ENCODE measurements at places on chromosomes 3 and 15. TPM values are rescaled to one million over a fixed set of nuclear protein-coding genes. Genes with fewer than 3 reads are reported as not detected.
A peak's percentile ranks its signal among the peaks of the same experiment; 100 is the strongest.

GRCh38 chr15:63895787-63896218 is 62.1 kb upstream of the HERC1 start:
- no peak for DNase-seq
- no peak overlapping the region for H3K4me3 ChIP-seq
- H3K27me3 ChIP-seq, result no peaks in the 10 kb centered on the region

DNA sequence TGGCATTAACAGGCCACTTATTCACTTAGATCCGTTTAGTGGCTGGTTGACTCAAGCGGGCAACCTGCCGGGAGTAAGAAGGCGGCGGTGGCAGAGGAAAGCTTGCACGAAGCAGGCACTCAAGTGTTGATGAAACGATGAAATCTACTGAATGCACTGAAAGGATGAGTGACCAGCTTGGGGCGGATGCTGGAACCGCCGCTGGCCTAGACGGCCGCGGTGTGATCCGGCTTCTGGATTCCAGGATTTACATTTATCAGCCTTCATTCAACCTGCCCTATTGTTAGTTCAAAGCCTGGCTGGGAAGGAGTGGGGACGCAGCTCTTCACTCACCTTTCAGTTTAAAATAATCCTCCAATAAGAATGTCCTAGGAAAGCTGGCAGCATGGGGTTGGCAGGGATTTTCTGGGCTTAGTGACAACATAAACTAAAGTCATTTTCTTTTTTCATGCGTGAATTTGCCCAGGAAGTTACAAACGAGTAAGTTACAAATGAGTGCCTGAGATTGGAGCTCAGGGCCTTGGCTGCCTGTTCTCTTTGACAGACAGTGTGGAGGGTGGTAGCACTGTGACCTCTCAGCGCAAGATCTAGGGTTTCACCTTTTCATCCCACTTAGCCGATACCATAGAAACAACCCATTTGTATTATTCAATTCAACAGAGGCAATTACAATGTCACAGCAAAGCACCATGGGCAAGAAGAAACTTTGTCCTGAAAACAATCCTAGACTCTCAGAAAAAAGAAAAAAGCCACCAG is 1.1 kb upstream of the PLCH1 start:
- peak overlapping the region; percentile 29 for H3K4me3 ChIP-seq
- H3K4me1 ChIP-seq, result peaks cover 9% of the 10 kb centered on the region
- no peaks in the 10 kb centered on the region for H3K36me3 ChIP-seq
- H3K27ac ChIP-seq, result no peak overlapping the region
- peaks cover 26% of the 10 kb centered on the region for H3K27me3 ChIP-seq

GRCh38 chr3:9088441-9089353 is 125.4 kb upstream of the RAD18 start:
- no peaks in the 10 kb centered on the region for H3K27me3 ChIP-seq
- DNase-seq, result no peak
- no peaks in the 10 kb centered on the region for H3K4me1 ChIP-seq
- no peak overlapping the region for H3K4me3 ChIP-seq

GRCh38 chr15:39666677-39667076 is 85.8 kb downstream of the THBS1 start:
- no peaks in the 10 kb centered on the region for H3K36me3 ChIP-seq
- H3K27me3 ChIP-seq, result peaks cover 4% of the 10 kb centered on the region
- no peak overlapping the region for H3K4me3 ChIP-seq
- H3K27ac ChIP-seq, result no peak overlapping the region

GRCh38 chr3:68924897-68925296 is 7.5 kb downstream of the TAFA4 start:
- H3K36me3 ChIP-seq, result no peaks in the 10 kb centered on the region
- peaks cover 36% of the 10 kb centered on the region for H3K27me3 ChIP-seq
- no peak overlapping the region for H3K27ac ChIP-seq

DNA sequence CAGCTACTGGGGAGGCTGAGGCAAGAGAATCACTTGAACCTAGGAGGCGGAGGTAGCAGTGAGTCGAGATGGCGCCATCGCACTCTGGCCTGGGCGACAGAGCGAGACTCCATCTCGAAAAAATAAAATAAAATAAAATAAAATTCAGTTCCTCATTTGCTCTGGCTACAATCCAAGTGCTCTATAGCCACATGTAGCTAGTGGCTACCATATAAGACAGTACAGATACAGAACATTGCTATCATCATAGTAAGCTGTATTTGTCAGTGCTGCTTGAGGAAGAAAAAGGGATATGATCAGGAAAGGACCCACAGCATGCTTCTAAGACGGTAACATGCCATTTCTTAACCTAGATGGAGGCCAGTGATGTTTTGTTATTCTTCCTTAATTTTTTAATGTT is 88.7 kb upstream of the CDAN1 start:
- no peaks in the 10 kb centered on the region for H3K4me1 ChIP-seq
- peaks cover 9% of the 10 kb centered on the region for H3K36me3 ChIP-seq
- no peak for DNase-seq
- no peak overlapping the region for H3K4me3 ChIP-seq
- no peaks in the 10 kb centered on the region for H3K27me3 ChIP-seq
- H3K27ac ChIP-seq, result no peak overlapping the region

DNA sequence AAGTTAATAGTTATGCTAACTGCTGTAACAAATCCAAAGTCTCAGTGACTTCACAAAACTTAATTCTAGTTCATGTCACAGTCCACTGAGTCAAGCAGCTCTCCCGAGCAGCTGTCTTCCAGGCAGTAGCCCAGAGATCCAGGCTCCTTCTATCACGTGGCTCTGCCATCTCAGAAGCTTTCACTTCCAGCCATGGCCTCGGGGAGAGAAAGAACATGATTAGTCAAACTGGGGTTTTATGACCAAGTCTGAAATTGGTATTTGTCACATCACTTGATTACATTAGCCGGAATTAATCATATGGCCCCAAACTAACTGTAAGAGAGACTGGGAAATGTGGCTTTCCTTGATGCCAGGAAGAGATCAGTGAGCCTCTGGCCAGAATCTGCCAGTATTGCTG is 70.2 kb upstream of the DGKG start:
- H3K4me1 ChIP-seq, result peaks cover 6% of the 10 kb centered on the region
- H3K4me3 ChIP-seq, result no peak overlapping the region
- no peak overlapping the region for H3K27ac ChIP-seq
- no peaks in the 10 kb centered on the region for H3K36me3 ChIP-seq
- no peaks in the 10 kb centered on the region for H3K27me3 ChIP-seq

DNA sequence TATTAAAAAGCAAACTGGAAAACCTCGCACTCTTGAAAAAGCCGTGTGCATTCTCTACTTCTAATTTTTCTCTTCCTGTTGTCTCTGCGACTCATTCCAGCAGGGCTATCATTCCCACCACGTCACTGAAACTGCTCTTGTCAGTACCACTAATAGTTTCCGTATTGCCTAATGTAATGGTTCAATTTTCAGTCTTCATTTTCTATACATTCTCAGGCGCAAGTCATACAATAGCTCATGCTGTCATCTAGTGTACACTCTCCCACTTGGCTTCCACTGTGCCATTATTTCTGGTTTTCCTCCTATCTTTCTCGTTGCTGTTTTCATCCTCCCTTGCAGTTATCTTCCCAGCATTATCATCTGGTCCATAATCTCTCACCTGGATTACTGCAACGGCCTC is 160.2 kb downstream of the SPATA16 start:
- no peaks in the 10 kb centered on the region for H3K4me1 ChIP-seq
- H3K27me3 ChIP-seq, result no peaks in the 10 kb centered on the region
- H3K27ac ChIP-seq, result no peak overlapping the region
- DNase-seq, result no peak

DNA sequence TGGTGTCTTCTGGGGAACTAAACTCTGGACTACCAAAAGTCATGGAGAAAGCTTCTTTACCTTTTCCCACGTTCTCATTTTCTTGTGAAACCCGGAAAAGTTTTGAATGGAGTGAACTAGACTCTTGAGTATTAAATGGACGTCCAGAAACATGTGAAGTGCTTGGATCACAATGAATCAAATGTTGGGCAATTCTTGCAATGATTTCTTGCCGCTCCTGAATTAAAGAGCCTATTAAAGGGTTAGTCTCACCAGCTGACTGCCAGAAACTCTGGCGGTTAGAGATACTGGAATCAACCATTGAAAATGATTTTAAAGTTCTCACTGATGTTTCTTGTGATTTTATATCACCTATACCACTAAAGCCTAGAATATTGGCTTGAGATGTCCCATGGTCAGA is 40.8 kb upstream of the ARPP19 start:
- peaks cover 2% of the 10 kb centered on the region for H3K36me3 ChIP-seq
- no peak overlapping the region for H3K27ac ChIP-seq
- no peak for DNase-seq
- H3K4me1 ChIP-seq, result no peaks in the 10 kb centered on the region
- H3K27me3 ChIP-seq, result no peaks in the 10 kb centered on the region
- no peak overlapping the region for H3K4me3 ChIP-seq

DNA sequence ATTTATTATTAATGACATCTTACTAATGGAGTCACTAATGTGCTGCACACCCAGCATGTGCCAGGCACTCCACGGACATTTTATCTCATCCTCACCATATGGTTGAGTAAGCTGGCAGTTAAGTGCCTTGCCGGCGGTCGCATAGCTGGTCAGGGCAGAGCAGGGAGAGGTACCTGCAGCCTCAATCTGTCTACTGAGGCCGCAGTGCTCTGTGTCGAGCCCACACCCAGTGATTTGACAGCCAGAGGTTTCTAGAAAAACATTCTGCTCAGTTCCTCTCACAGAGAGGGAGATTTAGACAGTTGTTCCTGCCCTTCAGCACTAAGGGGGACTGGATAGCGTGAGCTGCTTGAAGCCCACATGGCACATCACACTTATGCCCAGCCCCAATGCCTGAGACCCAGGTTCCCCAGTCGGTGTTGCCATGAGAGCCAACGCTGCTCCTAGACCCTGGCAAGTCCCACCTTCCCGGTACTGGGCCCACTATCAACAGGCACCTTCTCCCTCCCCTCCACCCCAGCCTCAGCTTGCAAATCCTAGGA is 2.6 kb downstream of the LIPC start:
- no peak for DNase-seq
- no peak overlapping the region for H3K27ac ChIP-seq
- no peaks in the 10 kb centered on the region for H3K36me3 ChIP-seq
- H3K4me1 ChIP-seq, result no peaks in the 10 kb centered on the region
- no peaks in the 10 kb centered on the region for H3K27me3 ChIP-seq

The FBXL22 gene
- 0.44 TPM for total RNA-seq

The TERC gene
- total RNA-seq, result 20.4 TPM

The SLC12A1 gene
- not detected for total RNA-seq

The POC1A gene
- total RNA-seq, result 32.3 TPM

The KBTBD13 gene
- total RNA-seq, result not detected

Data from activated naive CD4-positive, alpha-beta T cell treated with anti-CD3 and anti-CD28 coated beads for 36 hours (primary cell).